NCI-H146 (cell line): ENCODE measurements at places on chromosomes 3 and 15.
A peak's percentile ranks its signal among the peaks of the same experiment; 100 is the strongest.

DNA sequence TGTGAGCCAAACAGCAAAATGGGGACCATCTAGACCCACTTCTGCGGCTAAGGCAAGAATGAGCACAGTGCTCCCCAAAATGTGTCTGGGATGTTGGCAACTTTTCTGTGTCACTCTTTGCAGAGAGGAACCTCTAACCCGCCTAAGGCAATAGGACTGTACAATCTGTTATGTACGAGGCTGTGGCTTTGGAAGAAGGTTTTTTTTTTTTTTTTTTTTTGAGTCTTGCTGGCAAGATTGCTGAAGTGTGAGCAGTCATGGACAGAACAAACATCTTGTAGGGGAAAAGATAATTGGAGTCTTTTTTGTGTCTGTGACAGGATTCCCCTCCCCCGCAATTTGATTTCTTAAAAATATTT lies 7.2 kb downstream of the FEZF2 start:
- no peak for DNase-seq

DNA sequence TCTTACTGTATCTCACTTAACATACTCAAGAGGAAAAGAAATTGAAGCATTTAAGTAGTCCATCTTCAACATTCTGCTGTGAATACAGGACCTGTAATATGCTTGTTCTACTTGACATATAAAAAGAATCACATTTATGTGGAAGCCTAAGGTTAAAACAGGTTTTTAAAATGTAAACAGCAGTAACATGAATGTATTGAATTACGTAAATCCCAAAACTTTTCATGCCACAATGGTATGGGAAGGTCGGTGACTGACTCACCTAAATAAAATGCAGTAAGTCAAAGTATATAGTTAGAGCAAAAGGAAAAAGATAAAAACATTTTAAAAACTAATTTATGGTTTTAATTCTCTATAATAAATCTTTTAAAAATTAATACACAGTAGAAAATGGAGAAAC lies 115.7 kb upstream of the TJP1 start:
- no peak for DNase-seq

GRCh38 chr15:92120094-92120795 lies 266.7 kb downstream of the SLCO3A1 start:
- no peak for DNase-seq

- DNase-seq: no peak
Measured at GRCh38 chr3:187445356-187445755, 77.2 kb downstream of the RTP4 start.

- no peak for DNase-seq
Measured at GRCh38 chr3:113054552-113054951, 63.8 kb downstream of the GTPBP8 start.

DNA sequence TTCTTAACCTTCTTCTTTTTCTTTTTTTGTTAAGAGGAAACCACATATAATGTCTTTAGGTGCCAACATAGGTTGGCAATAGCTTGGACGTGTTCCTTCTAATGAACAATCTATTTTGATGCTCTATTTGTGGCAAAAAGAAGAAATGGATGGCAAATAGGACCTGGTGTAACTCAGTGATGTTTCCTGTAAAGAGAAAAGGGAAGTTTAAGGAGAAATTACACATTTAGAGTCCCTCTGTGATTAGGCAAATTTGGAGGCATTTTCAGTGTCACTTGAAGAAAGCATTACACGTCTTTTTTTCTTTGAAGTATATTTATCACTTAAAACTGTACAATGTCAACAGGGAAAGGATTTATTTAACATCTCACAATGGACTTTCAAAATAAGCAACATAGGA lies 327.1 kb downstream of the ZIC1 start:
- DNase-seq: no peak

- no peak for DNase-seq
Measured at GRCh38 chr15:99644913-99645542, 79.2 kb downstream of the MEF2A start.

DNA sequence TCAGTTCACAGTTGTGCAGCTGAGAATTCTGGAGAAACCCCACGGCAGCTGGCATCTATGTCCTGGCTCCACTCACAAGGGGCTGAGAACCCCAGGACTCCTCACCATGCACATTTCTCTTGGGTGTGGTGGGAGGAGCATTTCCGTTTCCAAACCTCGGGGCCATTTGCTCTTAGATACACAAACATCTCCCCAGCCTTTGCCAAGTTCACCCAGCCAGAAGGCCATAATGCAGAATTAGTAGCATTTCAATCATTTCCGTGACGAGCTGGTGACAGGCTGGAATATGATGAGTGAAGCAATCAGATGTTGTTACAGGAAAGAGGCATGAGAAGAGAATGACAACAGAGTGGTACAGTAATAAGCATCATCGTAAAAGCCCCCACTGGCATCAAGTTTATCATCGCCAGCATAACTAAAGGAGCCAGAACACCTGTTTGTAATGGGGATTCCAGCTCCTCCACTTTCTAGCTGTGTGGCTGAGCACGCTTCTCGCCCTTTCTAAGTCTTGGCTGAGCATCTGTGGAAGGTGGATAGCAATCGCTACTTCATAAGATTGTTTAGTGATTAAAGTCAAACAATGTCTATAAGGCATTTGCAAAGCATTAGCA lies 82.0 kb downstream of the LIPC start:
- DNase-seq: no peak

DNA sequence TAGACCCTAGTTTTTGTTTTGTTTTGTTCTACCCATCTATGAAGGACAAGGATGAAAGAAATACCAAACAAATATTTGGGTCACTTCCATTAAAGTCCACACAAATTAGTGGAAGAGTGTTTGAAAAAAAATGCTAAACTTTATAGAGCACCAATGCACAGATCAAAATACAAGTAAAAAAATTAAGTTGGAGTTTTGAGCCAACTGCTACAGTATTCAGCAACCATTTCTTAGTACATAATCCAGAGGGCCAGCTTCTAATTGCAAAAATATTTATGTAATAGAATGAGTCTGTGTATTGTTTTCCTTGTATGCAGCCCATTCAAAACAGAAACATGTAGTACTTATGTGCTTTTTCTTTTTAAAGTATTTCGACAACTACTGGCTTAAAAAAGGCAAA lies 121.1 kb downstream of the CBLB start:
- no peak for DNase-seq

DNA sequence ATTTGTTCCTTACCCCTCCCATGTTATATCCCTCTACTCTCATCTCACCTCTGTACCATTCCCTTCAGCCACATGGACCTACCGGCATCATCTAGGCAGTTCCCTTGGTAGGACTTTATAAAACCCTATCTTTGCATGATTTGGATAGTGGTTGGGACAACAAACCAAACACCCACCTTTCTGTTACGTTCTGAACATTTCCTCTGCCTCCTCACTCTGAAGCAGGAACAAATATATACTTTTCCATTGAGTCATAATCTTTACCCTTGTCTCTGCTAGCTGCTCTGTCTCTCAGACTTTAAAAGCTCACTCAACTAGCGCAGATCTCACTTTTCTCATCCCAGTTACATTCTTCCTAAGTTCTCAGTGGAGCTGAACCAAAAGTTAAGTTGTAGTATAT lies 17.8 kb downstream of the UBXN7 start:
- DNase-seq: no peak

DNA sequence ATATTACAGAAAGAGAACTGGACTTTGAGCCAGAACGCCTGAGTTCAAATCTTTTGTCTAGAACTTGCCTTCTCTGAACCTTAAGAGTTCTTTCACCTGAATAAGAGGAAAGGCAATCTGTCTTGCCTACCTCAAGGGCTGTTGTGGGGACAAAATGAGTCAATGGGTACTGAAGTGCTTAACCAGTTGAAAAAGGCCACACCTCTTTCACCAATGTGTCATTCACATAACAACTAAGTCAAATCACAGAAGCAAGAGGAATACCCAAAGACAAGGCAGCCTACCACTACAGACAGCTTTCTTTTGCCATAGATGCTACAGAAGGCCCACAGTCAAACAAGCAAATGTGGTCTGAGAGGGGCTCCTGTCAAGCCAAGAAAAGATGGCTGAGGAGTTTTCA lies 39.7 kb downstream of the NBEAL2 start:
- no peak for DNase-seq

DNA sequence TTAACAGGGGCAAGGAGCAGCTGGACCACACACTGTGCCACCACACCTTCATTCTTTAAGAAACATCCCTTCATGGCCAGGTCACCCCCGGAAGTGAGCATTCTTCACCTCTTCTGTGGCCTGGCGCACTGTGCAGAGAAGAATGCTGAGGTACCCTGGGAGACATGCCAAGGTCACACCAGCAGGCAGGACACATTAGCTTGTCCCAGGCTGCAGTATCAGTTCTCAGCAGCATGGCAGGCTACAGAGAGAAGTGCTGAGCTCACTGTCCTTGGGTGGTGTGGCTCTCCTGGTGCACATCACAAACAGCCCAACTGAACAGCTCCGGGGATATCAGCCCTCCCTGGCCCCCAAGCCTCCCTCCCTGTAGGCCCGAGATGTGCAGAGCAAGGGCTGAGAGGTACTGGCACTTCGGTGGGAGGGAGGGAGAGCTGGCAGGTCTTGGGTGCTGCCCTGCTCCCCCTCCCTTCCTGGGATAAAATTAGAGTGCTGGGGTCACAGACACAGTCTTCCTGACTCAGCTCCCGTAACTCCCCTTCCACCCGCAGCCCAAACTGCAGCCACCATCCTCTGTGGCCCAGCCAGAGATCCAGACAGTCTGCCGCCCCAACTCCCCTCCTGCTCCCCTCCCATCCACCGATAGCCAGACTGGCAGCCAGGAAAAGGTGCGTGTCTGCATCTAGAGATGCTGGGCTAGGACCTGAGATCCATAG lies 13.4 kb downstream of the SEMA7A start:
- DNase-seq: no peak

- peak; percentile 3 for DNase-seq
Measured at GRCh38 chr3:98817547-98818041, 54.5 kb downstream of the ST3GAL6 start.

GRCh38 chr3:120144267-120144666 lies 50.0 kb upstream of the GSK3B start:
- DNase-seq: no peak

GRCh38 chr15:31456354-31457060 lies 129.9 kb downstream of the KLF13 start:
- DNase-seq: no peak

DNA sequence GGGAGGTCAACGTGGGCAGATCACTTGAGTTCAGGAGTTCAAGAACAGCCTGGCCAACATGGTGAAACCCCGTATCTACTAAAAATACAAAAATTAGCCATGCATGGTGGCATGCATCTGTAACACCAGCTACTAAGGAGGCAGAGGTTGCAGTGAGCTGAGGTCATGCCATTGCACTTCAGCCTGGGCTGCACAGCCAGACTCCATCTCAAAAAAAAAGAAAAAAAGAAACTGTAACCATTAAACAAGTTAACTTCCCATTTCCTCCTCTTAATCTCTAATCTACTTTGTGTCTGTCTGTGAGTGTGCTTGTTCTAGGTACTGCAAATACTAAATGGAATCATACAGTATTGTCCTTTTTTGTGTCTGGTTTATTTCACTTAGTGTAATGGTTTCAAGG lies 2.7 kb downstream of the RBM6 start:
- no peak for DNase-seq

- DNase-seq: peak; percentile 78
Measured at GRCh38 chr3:194344012-194344411, 7.1 kb downstream of the CPN2 start.

DNA sequence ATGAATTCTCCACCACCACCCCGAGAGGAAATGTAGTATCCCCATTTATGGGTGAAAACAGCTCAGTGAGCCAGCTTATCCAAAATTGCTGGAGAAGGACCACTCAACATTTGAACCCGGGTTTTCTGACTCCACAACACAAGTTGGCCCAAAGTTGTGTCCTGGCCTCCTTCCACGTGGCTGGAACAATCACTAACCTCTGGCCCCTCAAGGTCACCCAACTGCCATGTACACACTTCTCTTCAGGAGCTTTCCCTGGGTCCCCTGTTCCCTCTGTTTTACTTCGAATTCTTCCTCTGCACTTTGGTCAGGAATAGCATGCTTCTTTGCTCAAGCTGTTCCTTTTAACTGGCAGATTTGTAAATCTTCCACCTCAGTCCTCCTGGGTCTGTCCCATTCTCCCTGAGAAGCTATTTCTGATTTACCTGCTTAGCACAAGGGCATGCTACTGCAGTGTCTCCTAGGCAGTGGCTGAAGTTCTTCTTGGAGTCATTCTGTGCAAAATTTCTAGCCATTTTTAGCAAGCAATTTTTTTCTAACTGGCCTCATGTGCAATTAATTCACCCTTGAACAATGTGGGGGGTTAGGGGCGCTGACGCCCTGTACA lies 39.2 kb downstream of the TRIM71 start:
- DNase-seq: no peak

DNA sequence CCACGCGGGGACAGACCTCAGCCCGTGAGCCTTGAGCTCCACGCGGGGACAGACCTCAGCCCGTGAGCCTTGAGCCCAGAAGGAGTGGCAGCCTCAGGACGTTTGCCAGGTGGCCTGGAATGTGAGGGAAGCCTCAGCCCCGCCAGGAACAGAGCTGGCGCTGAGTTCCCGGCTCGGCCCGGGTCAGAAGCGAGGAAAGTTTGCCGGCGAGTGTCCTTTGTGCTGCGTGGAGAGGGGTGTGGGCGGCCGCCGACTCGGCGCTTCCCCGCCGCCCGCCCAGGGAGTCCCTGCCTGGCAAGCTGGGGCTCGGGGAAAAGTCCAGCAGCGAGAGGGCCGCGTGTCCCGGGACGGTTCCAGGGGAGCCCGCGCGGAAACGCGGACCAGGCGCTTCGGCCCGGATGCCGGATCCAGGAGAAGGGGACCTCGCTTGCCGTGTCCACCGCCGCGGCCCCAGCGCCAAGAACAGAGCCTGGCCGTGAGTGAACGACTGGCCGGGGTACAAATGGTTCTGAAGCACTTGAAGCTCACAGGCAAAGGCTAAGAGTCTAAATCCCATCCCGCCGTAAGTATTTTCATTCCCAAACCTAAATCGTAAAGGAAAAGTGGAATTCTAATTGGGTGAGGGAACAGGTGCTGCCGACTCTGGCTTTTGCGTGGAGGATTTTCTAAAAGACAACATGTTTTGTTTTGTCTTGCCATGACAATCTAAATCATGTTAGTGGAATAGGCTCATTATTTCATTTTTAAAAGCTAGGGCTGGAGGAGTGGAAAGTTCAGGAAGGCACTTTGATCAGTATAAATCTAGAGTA lies 1.7 kb downstream of the LRRN1 start:
- DNase-seq: no peak

GRCh38 chr15:41943543-41944312 lies 28.6 kb downstream of the EHD4 start:
- DNase-seq: no peak

- DNase-seq: no peak
Measured at GRCh38 chr15:48634893-48635292, 10.6 kb downstream of the FBN1 start.

DNA sequence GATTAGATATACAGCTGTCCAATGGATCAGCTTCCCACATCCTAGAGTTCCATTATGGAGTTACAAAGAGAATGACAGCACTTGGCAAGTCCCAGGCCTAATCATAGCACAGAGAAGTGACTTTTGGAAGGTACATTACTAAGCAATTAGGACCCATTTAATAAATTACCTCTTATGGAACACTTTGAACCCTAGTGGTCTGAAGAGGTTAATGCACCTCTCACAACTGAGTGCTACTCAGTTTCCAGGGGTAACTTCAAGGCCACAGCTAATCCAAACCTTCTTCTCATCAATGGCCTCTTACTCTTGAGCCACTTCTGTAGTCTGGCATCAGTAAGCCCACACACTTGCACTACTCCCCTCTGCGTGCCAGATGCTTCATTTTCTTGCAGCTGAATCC lies 34.9 kb upstream of the MEIS2 start:
- peak; percentile 3 for DNase-seq

GRCh38 chr3:161069511-161070251 lies 35.5 kb downstream of the B3GALNT1 start:
- DNase-seq: no peak
